Astrocyte of the cerebellum (primary cell): ENCODE measurements at places on chromosomes 5 and 9.

DNA sequence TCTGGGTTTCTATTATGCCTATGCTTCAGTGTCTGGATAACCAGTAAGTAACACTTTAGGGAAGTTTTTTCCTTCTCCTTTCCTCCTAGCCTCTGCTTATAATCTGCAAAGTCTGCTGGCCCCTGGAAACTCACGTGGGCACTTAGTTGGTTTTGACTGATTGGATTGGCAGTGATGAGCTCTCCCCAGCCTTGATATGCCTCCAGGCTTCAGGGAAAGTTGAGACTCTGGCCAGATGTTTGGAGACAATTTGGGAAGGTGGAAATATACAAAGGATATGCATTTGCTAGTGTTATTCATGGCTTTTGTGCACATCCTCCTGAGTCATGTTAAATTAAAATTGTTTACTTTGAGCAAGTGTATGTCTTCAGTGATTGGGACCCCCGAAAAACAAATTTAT is 160.2 kb upstream of the IL12B start:
- no peak for DNase-seq

DNA sequence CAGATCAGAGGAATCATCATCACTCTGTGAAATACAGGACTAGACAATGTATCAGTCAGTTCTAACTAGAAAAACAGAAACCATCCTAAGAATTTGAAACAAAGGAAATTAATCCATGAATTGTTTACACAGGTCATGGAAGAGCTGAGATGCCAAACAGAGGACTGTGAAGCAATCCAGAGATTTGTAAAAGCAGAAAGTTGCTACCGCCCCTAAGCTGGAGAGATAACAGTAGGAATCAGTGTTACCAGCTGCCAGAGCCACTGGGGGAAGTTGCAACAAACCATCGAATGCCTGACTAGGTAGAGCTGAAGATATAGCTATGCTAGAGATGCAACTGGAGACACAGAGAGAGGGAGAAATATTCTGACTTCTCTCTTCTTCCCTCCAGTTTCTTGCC is 10.4 kb upstream of the MIER3 start:
- DNase-seq, result no peak

DNA sequence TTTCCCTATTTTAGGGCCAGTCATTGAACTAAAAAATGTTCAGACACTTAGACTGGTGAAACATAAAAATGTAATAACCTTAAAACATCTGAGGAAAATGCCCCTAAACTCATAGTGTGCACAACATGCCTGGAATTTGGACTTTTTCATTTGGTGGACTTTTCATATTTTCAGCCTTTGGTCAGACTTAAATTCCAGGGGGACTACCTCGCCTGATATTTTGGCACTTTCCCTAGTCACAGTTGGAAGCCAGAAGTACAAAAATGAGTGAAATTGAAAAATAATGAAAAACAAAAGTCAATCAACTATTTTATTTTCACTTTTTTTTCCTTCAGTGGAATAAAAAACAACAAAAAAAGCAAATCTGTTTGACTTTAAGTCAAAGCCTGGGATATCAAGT is 256.2 kb downstream of the ACTL7B start:
- peak; percentile 53 for DNase-seq

DNA sequence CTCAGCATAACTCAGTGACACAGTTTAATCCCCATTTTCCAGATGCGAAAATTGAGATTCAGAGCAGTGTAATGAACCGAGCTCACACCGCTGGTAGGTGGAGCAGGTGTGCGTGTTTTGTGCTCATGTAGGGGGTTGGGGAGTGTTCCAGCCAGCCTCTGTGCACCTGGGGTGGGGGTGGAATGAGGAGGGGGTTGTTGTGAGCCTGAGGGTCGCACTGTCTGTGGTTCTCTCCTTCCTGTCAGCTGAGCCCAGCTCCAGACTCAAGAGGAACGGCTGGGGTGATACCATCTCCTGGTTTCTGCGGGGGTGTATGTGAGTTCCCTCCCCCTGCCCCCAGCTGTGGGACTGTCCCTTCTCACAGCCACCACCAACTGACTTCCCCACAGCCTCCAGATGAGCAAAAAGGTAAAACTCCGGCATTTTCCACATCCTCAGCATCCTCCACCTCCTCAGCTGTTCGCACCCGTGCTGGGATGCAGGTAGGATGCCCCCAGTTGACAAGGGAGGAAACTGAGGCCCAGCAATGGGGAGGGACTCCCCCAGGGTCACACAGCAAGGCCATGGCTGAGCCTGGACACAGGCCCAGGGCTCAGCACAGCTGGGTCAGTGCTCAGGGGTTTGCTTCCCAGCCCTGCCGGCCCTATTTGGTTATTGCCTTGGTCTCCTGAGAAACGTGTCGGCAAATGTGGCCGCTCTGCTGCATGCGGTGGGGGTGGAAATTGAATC is 2.1 kb downstream of the SH2D3C start:
- no peak for DNase-seq

DNA sequence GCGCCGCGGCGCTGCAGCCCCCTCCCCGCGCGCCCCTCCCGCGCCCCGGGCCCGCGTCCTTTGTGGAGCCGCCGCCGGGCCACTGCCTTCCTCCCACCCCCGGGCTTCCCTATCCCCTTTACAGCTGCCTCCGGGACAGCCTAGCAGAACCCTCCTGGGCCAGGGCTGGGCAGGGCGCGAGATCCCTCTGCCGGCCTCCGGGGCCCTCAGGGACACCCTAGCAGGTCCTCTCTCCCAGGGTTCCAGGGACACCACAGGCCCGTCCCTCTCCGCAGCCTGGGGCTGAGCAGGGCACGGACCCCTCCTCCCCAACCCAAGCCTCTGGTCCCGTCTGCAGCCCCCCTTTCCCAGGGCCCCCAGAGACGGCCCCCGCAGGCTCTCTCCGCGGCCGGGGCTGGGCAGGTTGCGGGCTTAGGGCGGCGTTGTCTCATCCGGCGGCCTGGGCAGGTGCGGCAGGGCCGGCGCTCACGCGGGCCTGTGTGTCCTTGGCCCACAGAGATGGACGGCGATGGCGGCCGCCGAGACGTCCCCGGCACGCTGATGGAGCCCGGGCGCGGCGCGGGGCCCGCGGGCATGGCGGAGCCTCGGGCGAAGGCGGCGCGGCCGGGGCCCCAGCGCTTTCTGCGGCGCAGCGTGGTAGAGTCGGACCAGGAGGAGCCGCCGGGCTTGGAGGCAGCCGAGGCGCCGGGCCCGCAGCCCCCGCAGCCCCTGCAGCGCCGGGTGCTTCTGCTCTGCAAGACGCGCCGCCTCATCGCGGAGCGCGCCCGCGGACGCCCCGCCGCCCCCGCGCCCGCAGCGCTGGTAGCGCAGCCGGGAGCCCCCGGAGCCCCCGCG is 710 bp downstream of the WNK2 start:
- DNase-seq, result no peak

- no peak for DNase-seq
These were observed 45.7 kb downstream of the PIP5K1B start for GRCh38 chr9:68750786-68751185.

GRCh38 chr9:108316630-108317029 is 539.2 kb downstream of the ACTL7B start:
- DNase-seq, result no peak

- no peak for DNase-seq
These were observed 17.0 kb downstream of the LHX3 start for GRCh38 chr9:136187683-136188586.

DNA sequence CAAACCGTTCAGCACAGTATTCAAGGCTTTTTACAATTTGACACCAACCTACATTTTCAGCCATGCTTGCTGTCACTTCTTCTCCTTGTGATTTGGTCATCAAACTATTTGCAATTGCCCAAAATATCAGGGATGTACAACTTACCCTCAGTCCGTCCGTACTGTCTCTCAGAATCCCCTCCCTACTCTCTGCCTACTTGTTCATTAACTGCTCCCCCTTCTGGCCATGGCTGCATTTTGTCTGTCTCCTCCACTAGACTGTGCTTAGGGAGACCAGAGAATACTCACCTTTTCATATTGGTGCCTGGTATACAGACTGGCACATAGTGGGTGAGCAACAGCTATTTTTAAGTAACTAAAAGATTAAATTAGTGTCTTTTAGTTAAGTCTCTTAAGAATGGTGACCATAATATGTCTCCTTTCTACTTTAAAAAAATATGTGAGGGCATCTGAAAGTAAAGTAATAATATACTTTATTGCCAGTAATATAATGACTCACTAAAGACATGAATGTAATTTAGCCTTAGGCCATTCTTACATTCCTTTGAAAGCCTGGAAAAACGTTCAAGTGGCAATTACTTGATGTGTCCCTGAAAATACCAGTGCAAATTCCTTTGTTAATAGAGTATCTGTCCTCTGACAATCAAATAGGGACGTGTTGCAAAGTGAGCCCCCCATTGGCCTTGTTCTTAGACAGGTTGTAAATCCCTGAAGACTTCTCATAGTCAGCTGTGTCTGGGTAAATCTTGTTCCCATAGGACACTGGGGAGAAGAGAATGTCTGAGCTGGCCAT is 27.8 kb downstream of the PRLR start:
- DNase-seq, result peak; percentile 19

DNA sequence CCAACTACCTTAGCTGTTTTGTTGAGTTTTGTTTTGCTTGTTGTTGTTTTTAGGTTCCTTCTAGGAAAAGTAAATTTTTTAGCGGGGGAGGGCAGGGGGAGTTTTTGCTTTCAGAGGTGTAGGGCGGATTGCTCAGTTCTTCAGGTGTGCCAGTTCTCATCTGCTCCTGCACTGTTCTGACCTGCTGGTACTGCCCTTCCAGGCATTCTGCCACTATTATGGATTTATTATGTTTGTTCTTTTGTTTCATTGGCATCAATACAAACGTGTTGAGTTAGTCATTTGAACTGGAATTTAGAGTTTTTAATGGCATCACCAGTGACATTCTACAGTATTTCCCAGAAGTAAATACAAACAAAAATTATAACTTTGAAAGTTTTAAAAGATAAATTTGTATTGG is 26.0 kb downstream of the ERCC6L2 start:
- no peak for DNase-seq

DNA sequence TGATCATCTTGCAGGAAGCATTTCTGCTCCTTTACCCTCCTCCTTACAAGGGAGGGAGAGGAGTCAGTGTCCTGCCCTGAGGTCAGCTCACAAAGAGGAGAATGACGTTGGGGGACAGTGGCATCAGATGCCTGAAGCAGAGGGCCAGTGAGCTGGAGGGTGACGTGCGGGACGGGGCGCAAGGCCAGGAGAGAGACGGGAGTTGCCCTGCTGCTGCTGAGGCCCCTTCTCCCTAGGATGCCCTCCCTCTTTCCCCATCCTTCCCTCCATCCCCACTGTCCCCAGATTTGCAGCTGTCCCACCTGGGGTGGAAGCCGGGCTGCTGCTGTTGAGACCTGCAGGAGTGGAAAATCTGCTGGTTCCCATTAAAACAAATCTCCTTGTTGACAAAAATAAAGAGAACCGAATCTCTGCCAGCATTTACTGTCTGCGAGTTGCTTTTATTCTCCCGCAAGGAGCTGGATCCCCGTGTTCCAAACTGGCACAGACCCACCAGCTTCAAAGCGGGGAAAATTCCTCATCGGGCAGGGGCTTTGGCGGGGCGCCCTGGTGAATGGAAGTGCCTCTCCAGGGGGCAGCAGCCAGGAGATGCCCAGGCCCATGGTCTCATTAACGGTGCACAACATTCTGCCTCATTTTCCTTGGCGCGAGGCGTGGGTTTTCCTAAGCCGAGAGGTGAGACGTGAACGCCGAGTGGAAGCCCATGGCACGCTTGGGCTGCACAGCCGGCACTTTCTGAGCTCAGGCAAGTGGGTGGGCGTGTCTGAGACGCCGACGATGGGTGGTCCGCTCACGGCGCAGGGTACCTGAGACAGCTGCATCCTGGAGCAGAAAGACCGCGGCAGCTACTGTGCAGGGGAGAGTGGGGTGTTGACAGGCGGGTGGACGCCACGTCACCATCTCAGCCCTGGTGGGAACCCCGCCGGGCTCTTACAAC is 13.9 kb upstream of the COL5A1 start:
- DNase-seq, result no peak

DNA sequence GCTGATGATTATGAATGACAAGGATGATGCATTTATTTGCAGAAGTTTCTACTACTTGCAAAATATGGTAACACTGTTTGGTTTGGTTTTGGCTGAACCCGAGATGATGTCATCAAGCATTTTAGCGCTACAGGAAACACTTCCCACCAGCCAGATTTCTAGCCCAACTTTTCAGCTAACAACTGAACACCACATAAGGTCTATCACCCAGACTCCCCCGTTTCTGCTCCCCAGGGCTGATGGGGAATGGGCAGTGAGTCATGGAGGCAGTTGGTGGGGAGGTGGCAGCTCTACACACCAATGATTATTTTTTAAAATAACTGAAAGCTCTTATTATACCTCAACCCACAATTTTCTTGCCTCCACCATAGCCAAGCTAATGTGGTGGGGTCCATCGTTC is 302.9 kb downstream of the CEMIP2 start:
- DNase-seq, result no peak

DNA sequence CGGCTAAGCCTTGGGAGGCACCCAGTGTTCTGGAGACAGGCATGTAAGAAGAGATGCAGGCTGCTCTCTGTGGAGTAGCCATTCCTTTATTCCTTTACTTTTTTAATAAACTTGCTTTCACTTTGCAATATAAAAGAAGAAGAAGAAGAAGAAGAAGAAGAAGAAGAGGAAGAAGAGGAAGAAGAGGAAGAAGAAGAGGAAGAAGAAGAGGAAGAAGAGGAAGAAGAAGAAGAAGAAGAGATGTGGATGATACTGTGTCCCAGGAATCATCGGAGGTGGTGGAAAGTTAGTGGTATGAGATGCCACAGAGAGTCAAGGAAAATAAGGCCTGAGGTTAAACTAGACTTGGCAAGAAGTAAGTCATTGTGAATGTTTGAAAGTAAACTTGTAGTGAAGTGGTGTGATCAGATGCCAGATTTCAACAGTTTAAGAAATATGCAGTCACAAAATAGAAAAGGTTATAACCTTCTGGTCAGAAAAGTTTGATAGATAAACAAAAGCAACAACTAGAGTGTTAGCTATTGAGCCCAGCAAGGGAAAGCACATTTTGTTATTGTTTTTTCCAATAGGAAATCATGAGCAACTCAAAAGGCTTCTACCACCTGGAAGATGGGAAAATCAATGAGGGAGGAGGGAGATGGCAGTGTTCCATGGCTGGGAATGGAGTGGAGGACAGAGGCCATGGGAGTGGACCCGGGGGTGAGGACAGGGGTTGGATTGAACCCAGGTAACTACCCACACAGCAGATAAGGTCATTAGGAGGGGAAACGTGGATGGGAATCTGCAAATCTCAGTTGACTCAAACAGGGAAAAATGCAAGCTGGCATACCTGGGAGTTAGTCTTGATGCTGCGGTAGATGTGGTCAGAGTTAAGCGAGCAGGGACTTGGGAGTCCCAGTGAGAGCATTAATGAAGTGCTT is 16.8 kb downstream of the AOPEP start:
- peak; percentile 22 for DNase-seq
